ENCODE measurements at places on chromosomes 7 and 10.

DNA sequence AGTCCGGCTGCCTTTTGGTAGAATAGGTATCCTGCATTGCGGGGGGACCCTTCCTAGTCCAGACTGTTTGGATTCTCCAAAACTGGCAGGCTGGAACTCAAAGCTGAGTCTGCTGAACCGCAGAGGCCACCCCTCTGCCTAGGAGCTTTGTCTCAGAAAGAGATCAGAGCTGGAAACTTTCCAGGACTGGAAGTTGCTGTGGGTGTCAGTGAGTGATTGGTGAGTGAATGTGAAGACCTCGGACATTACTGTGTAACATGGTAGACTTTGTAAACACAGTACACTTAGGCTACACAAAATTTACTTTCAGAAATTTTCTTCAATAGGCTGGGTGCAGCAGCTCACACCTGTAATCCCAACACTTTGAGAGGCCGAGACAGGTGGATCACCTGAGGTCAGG lies 103.8 kb downstream of the DNAJC1 start:
- no peaks in the 10 kb centered on the region for H3K4me1 ChIP-seq
- no peak for DNase-seq
- peaks cover 29% of the 10 kb centered on the region for H3K36me3 ChIP-seq
- H3K27me3 ChIP-seq = no peaks in the 10 kb centered on the region
- no peak overlapping the region for H3K27ac ChIP-seq
- H3K4me3 ChIP-seq = no peak overlapping the region

DNA sequence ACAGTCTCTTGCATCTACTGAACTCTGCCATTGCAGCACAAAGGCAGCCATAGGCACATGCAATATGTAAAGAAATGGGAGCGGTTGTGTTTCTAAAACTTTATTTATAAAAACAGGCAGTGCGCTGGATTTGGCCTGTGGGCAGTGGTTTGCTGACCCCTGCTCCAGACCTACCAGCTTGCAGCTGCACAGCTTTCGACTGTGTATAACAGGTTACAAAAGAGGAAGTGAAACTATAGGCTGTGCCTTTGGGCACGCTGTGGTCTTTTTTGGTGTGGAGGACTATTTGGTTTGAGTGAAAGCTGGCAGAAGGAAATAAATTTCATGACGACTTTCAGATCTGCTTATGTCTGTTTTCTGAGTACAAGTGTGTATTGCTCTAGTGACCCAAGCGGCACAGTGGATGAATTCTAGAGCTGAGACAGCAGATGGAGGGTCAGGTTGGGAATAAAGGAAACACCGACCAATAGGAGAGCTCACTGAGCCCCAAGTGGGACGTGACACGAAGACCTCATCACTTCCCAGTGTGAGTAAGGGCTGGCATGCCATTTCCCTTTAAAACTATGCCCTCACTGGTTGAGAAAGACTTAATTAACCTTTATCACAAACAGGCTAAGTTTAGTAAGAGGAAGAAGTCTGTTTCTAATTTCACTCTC lies 152.7 kb downstream of the ANK3 start:
- H3K27me3 ChIP-seq = no peaks in the 10 kb centered on the region
- no peaks in the 10 kb centered on the region for H3K4me1 ChIP-seq
- peak; percentile 51 for DNase-seq
- no peak overlapping the region for H3K4me3 ChIP-seq
- no peaks in the 10 kb centered on the region for H3K36me3 ChIP-seq

- H3K4me1 ChIP-seq = no peaks in the 10 kb centered on the region
- H3K27me3 ChIP-seq = no peaks in the 10 kb centered on the region
- H3K4me3 ChIP-seq = no peak overlapping the region
- no peak for DNase-seq
- H3K27ac ChIP-seq = no peak overlapping the region
- H3K36me3 ChIP-seq = no peaks in the 10 kb centered on the region
These were observed 76.4 kb upstream of the NRP1 start for GRCh38 chr10:33410860-33411234.

- no peaks in the 10 kb centered on the region for H3K27me3 ChIP-seq
- no peak overlapping the region for H3K27ac ChIP-seq
- H3K36me3 ChIP-seq = peaks cover 35% of the 10 kb centered on the region
- no peak overlapping the region for H3K4me3 ChIP-seq
- H3K4me1 ChIP-seq = peaks cover 47% of the 10 kb centered on the region
These were observed 125.5 kb downstream of the SORBS1 start for GRCh38 chr10:95435548-95436279.

DNA sequence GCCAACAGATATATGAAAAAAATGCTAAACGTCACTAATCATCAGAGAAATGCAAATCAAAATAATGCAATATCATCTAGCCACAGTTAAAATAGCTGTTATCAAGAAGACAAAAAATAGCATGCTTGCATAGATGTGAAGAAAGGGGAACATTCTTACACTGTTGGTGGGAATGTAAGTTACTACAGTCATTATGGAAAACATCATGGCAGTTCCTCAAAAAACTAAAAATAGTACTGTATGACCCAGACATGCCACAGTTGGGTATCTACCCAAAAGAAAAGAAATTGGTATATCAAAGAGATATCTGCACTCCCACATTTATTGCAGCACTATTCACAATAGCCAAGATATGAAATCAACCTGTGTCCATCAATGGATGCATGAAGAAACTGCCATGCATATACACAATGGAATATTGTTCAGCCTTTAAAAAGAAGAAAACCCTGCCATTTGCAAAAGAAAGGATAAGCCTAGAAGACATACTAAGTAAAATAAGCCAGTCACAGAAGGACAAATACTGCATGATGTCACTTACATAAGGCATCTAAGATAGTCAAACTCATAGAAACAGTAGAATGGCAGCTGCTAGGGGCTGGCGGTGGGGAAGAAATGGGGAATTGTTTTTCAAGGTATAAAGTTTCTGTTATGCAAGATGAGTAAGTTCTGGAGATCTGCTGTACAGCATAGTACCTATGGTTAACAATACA lies 107.0 kb downstream of the PTPN20 start:
- no peaks in the 10 kb centered on the region for H3K4me1 ChIP-seq
- no peak for DNase-seq
- no peaks in the 10 kb centered on the region for H3K36me3 ChIP-seq
- H3K27me3 ChIP-seq = no peaks in the 10 kb centered on the region

DNA sequence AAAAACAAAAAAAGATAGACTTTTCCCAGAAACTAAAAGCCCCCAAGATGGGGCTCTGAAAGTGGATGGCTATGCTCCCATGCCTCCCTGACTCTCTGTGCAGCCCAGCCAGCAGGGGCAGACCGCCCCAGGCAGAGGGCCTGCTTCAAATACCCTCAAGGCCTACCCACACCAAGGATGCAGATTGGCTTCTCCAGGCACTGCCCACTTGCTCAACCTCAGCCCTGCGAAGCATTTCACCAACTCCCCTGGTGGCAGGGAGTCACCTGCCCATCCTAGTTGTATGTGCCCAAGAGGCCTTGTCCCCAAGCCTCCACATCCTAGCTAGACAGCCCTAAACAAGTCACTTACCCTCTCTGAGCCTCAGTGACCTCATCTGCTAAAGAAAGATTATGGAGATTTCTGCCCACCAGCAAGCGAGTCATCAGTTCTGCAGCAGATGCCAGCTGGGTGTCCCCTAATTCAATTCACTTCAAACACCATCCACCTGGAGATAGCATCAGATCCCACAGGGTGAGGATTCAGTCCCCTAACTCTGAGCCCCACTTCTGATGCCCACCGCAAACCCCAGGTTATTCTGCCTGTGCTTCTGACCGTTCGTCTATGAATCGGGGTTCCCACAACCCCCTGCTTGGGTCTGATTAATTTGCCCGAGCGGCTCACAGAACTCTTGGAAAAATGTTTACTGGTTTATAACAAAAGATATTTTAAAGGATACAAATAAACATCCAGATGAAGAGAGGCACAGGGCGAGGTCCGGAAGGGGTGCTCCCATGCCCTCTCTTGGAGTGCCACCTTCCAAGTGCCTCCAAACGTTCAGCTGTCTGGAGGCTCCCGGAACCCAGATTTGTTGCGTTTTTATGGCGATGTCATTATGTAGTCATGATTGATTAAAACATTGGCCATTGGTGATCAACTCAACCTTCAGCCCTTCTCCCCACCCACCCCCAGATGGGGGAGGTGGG lies 18.6 kb upstream of the ZMIZ1 start:
- H3K36me3 ChIP-seq = no peaks in the 10 kb centered on the region
- H3K4me1 ChIP-seq = peaks cover 4% of the 10 kb centered on the region
- no peak overlapping the region for H3K27ac ChIP-seq
- no peaks in the 10 kb centered on the region for H3K27me3 ChIP-seq

Data from psoas muscle (tissue), 8 donors.